Type B pancreatic cell (in vitro differentiated cells): ENCODE measurements at places on chromosomes 13 and 19.
A peak's percentile ranks its signal among the peaks of the same experiment; 100 is the strongest.

- no peak for DNase-seq
Measured at GRCh38 chr19:31408460-31409124, 59.4 kb upstream of the TSHZ3 start.

DNA sequence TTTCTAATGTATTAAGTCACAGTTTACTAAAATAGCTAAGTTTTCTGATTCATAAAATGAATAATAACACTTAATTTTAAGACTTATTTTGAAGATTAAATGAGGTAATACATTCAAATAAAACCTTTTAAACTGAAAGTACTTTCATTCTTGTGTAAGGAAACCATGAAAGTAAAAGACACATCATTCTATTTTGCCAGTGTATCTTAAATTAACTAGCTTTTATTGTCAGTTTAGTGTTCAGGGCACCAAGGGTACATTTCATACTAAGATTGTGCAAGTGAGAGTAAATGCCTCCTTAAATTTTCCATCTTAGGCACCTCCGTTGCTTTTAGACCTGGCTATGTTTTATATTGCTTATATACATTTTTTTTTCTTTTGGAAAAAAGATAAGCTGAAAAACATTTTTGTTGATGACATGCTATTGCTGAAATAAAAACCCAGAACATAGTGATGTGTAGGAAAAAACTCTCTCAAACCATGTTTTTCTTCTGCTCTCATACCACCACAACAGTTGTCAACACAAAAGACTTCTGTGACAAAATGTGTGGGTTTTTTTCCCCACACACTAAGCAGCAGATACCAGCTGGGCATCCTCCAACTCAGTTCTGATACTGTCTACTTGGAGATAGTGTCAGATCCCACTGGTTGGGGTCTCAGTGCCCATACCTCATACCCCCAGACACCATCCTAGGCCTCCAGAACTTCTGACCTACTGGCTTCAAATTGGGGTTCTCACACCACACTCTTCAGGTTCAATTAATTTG lies 30.7 kb upstream of the LPAR6 start:
- no peak for DNase-seq

- no peak for DNase-seq
Measured at GRCh38 chr13:31595563-31595962, 143.8 kb upstream of the RXFP2 start.

DNA sequence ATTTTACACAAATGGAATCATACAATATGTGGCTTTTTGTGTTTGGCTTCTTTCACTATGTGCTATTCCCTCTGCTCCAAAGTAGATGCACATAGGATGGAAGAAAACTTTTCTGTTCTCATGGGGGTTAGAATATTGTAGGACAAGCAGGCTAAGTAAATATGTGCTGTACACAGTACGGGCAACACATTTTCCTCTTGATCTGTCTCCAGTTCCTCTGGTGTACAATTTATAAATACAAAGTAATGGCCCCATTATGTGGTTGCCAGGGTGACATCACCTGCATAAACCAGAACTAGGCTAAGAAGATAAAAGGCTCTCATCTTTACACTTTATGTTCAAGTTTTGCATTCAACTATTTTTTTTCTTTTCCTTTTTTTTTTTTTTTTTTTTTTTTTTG lies 41.0 kb upstream of the SOX21 start:
- DNase-seq = no peak

DNA sequence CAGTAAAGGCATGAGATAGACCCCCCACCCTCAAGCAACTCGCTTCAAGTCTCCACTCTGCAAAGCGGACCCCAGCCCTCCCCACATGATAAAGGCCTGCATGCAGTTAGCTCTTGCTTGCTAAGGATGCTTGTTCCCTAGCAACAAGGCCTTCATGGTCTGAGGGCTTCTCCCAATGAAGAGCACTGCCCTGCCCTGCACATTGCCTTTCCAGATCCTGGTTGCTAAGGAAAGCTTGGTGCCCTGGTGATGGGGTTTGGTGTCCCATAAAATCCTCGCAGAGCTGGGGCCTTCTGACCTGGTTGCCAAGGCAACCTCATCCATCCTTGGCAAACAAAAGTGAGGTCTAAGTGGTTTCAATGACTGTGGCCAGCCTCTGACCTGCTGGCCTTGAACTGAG lies 6.0 kb downstream of the DBP start:
- DNase-seq = no peak

DNA sequence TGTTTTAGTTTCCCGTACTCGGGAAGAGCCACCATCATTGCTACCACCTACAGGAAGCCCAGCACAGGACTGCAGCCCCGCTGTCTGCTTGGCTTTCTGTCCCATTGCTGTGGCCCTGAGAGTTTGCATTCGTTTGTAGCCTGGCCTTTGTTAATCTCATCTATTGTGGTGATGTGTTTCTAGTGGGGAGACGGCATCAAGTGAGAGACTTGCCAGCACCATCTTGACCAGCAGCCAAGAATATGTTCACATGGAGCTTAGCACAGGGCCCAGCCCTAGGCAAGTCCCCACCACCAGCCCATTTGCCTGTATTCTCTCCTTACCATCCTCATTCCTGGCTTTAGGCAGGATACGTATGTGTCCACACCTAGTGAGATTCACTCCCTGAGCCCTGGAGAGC lies 17.3 kb upstream of the OVOL3 start:
- DNase-seq = no peak

- no peak for DNase-seq
Measured at GRCh38 chr19:10514211-10515145, 2.8 kb downstream of the S1PR5 start.

DNA sequence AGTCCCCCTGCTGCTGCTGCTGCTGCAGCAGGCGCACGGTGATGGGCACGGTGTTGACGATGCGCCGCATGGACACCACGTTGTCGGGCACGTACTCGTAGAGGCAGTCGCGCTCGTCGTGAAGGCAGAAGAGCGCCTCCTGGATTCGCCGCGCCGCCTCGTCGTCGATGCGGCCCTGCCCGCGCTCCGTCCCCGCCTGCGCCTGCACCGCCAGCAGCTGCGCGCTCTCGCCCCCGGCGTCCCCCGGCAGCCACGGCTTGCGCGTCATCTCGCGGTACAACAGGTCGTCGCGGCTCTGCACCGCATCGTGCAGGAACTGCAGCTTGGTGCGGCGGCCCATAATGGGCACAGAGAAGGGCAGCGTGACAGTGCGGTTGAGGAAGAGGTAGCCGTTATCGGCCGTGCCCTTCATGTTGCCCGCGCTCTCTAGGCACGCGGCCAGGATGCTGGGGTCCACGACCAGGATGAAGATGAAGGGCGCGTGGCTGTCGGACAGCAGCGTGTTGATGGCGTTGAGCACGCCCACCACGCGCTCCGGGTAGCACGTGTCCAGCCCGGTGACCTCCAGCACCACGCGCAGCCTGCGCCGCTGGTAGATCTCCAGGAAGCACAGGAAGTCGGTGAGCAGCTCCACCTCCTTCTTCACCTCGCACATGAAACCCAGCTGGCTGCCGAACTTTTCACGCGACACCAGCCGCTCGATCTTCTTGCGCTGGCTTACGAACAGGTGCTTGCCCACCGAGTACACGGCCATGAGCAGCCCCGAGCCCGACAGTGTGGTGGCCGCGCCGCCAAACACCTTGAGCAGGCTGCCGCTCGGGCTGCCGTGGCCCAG lies 8.1 kb downstream of the NKPD1 start:
- DNase-seq = no peak

- no peak for DNase-seq
Measured at GRCh38 chr19:51137792-51138425, 4.2 kb upstream of the SIGLEC7 start.

GRCh38 chr13:111623743-111624505 lies 303.5 kb downstream of the TEX29 start:
- DNase-seq = peak; percentile 39

DNA sequence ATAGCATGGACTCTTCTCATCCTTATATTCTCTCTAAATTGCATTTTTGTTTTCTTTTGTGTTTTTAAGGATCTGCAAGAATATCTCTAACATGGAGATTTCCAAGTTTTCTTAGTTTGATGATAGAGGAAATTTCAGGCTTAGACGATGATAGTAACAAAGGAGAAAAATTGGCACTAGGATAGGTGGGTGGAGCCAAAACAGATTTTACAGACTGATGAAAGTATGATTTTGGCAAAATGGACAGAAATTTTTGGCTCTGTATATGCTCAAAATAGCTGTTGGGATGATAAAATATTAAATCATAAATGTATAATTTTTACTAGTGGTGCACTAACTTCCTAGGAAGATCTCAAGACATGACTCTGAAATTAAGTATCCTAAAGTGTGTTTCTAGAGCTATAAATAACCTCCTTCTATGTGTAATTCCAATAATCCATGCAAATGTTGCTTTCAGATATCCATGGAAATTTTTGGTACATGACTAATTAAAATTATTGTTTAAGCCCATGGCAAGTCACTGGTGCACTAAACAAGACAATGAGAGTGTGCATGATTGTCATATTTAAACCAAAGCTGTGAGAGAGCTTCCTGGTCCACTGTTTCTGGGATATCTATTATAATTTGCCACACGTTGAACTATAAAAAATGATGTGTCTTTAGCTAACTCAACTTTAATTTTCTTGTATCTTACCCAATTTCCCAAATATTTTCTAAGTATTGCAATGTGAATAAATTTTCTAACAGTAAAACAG lies 55.8 kb upstream of the NBEA start:
- no peak for DNase-seq

DNA sequence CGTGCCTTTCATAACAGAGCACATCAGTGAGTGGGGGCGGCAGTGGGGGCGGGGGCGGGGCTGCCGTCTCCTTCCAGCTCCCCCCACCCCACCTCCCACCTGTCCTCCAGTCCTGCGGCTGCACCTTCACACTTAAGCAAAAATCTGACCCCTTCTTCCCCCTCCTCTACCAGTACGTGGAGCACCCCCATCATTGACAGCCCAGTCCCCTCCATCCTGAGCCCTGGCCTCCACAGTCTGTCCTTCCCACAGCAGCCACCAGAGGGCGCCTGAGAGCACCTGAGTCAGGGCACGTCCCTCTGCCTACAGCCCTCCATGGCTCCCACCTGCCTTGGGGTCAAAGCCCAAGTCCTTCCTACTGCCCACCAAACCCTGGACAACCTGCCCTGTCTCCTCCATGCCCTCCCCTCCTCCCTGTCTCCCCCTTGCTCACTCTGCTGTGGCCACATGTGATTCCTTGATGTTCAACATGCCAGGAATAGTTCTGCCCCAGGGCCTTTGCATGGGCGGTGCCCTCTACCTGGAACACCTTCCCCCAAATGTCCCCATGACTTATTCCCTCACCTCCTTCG lies 4.0 kb downstream of the EBI3 start:
- DNase-seq = peak; percentile 78

DNA sequence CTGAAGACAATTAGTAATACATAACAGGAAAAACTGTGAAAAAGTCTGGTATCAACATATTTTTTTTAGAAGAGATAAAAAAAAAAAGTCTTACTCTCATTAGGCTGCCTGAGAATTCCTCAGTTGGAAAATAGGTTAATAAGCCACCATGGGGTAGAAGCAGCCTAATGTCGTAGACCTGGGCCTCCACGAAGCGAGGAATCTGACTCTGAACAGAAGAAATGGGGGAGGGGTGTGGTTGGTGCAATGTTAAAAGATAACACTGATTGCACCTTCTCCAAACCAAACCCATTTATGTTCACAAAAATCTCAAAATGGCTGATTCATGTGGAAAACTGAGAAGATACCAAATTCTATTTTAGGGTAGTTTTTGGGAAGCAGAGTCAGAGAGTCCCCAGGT lies 62.4 kb downstream of the MPHOSPH8 start:
- no peak for DNase-seq

GRCh38 chr19:28793391-28794168 lies 419.4 kb downstream of the UQCRFS1 start:
- DNase-seq = no peak
